ENCODE measurements at places on chromosomes 7 and 10.

DNA sequence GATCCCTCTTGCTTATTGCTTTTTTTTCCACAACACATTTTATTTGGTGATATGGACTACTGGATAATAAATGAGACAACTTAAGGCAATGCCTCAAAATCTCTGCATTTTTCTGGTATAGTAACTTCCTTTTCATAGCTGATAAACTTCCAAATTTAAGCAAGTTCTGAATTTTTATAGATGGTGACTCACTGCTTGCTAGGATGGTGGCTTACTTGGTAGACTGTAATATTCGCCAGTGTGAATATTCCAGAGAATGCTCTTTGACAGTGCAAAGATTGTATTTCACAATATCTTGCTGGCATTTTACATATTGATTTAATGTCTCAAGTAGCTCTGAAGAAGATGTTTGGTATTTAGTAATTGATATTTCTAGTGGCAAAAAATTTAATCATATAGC lies 472.4 kb downstream of the TFEC start:
- DNase-seq: no peak

DNA sequence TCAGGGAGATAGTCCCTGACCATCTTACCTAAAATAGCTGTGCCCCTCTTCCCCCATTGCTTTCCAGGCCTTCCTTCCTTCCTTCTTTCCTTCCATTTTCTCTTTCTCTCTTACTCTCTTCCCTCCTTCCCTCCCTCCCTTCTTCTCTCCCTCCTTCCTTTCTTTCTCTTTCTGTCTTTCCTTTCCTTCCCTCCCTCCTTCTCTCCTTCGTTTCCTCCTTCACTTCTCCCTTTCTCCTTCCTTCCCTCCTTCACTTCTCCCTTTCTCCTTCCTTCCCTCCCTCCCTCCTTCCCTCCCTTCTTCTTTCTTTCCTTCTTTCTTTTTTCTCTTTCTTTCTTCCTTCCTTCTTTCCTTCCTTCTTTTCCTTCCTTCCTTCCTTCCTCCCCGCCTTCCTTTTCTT lies 24.6 kb upstream of the MKX start:
- DNase-seq: no peak

GRCh38 chr10:69318106-69318866 lies 40.0 kb downstream of the HK1 start:
- DNase-seq: peak; percentile 78

GRCh38 chr7:118836933-118837332 lies 612.4 kb downstream of the ANKRD7 start:
- no peak for DNase-seq

- no peak for DNase-seq
Measured at GRCh38 chr10:120382360-120382759, 74.7 kb upstream of the PLPP4 start.

DNA sequence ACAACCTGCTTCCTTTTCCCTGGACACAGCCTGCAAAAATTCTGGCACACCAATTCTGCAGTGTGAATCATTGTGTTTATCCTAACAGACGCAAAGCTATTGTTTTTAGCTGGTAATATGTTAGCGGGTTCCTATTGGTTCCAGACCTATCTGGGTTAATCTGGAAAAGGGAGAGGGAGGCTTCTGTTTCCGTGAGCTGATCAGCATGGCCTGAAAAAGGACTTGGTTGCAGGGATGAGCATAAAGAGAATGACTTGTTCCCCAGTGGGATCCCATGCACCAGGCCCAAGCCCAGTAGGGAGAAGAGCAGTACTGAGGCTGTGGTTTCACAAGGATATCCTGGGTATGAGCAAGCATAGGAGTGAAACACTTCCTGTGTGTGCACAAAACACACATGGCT lies 78.4 kb downstream of the PDE1C start:
- DNase-seq: no peak

- DNase-seq: no peak
Measured at GRCh38 chr10:100175875-100176274, 10.0 kb downstream of the ERLIN1 start.

- DNase-seq: no peak
Measured at GRCh38 chr7:22292531-22292930, 64.4 kb downstream of the RAPGEF5 start.

- no peak for DNase-seq
Measured at GRCh38 chr7:124996778-124997177, 67.2 kb upstream of the POT1 start.

DNA sequence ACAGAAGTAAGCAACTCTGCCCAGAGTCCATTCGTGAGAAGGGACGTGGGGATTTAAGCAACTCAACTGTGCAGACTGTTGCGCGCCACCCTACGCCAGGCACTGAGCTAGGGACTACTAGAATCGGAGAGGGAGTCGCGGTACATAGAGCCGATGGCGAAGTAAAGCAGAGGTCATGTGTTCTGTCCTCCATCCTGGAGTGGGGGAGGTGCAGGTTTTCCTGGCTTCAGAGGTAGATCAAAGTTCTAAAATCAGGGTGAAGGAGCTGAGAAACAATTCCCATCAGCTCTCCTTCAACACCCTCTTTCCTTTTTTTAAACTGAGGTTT lies 23.2 kb downstream of the SLC35G1 start:
- DNase-seq: no peak

- no peak for DNase-seq
Measured at GRCh38 chr10:5977471-5978229, at the start of gene IL15RA. IL15RA (minus strand) TSS chr10:5977543; CDS start chr10:5977492, 51 bp downstream.

DNA sequence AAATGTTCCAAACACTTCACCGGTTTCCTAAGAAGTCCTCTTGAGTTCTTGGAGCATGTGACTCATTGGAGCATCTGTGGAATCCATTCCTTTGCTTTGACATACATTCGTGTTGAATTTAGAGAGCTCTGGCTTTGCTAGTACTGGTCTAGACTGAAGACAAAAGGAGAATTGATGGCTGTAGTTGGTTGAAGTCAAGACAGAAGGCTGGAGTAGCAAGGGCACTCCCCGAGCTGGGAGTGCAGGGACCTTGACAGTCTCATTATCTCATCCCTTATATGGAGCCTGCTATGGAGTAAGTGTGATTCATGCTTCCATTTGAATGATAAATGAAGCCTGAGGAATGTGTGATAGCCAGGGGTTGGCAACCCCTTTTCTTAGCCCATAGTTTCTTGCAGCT lies 1249.1 kb downstream of the TYW1 start:
- no peak for DNase-seq

DNA sequence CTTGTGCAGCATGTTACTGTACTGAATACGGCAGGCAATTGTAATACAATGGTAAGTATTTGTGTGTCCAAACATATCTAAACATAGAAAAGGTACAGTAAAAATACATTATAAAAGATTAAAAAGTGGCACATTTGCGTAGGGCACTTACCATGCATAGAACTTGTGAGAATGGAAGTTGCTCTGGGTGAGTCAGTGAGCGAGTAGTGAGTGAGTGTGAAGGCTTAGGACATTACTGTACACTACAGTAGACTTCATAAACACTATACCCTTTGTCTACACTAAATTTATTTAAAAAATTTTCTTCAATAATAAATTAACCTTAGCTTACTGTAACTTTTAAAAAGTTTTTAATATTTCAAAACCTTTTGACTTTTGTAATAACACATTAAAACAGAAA lies 37.5 kb downstream of the BPGM start:
- no peak for DNase-seq

DNA sequence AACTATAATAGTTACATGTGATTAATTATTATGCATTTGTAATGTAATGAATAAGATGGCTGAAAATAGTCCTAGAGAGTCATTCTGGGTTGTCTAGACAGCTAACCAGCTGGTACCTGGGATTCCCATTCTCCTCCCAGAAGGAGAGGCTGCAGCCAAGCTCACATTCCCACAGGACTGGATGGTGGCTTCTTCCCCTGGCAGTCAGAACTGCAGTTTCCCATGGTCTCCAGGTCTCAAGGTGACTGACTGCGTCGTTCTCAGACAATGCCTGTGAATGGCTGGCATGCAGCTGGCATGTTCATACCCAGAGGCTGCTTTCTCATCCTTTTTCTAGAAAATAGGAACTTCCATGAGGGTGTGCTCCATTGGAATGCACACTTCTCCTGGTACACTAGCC lies 21.3 kb downstream of the TAS2R16 start:
- DNase-seq: no peak

DNA sequence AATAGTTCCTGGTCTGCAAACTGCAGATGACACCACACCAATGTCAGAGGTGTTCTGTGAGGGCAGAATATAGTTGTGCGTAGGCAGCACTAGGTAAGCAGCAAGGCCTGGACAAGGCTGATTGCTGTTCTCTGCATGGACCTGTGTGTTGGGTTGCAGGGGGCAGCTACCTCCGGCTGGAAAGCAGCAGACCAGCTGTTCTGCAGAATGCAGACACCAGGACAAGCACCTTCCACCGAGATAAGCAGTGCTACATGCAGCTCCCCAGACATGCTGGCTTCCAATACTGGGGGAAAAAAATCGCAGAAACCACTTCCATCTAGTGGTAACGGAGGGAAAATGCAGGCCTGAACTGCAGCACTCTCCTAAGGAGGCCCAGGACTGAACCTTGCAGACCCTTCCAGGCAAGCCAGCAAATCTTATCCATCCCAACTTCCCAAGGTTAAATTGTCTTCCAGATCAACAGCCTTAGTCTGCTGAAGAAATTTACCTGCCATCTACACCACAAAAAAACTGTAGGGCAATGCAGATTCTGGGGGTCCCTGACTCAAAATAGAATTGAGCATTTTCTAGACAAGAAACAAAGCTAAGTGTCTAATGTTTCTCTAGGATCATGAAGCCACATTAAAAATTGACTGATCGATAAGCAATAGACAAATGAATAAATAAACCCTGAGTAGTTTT lies 50.5 kb upstream of the COBL start:
- peak; percentile 15 for DNase-seq

GRCh38 chr10:102229810-102230263 lies 3.7 kb downstream of the ELOVL3 start:
- peak; percentile 13 for DNase-seq

Measured in NCI-H1930 (cell line).